ENCODE measurements at places on chromosomes 13 and 19.

DNA sequence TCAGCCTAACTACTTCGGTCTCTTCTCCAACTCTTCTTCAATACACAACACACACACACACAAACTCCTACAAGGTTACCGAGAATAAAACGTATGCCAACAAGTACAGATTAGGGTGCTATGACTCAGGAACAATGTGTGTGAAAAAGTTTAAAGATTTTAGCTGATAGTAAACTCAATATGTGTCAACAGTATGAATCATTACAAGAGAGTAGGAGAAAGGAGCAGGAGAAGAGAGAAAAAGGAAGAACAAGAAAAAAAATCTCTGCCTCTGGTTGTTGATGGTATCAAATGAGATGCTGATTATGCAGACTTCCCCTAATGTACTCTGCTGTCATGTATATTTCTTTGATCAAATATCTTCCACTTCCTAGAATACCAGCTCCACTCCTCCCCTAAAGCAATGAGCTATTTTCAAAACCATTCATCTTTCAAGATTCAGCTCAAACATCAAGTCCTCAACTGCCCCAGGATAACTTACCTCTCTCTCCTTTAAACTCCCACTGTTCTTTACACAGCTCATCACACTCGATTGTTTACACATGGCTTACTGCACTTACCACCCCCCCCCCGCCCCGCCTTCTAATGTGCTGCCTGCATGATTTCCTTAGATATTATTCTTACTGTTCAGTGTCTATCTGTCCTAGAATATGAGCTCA lies 95.6 kb downstream of the FAM216B start:
- DNase-seq = no peak

DNA sequence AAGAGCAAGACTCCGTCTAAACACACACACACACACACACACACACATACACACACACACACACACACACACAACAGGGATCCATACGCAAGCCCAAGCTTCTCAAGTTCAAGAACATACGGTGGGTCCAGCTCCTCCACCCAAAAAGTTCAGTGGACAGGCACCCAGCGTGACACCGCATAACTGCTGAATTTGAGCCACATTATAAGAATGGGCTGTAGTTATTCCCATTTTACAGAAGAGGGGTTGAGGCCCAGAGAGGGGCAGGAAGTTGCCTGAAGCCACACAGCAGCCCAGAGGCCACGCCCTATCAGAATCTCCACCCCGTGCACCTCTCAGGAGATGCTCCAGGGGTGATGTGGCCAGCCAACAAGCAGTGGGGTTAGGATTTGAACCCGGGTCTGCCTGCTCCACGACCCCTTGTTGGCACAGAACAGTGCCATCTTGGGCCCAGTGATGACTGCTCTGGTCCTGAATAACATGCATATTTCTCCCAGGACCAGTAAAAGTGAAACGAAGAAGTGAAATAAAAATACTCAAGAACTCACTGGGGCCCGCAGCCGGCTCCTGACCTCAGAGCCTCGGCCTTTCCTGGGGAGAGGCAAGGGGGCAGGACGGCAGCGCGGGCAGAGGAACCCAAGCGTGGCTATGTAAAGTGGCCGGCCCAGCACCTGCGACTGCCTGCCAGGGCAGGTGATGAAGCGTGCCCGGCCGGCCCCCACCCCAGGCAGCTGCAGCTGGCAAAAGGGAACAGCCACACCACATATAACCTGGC lies 61.9 kb downstream of the AP1M1 start:
- no peak for DNase-seq

DNA sequence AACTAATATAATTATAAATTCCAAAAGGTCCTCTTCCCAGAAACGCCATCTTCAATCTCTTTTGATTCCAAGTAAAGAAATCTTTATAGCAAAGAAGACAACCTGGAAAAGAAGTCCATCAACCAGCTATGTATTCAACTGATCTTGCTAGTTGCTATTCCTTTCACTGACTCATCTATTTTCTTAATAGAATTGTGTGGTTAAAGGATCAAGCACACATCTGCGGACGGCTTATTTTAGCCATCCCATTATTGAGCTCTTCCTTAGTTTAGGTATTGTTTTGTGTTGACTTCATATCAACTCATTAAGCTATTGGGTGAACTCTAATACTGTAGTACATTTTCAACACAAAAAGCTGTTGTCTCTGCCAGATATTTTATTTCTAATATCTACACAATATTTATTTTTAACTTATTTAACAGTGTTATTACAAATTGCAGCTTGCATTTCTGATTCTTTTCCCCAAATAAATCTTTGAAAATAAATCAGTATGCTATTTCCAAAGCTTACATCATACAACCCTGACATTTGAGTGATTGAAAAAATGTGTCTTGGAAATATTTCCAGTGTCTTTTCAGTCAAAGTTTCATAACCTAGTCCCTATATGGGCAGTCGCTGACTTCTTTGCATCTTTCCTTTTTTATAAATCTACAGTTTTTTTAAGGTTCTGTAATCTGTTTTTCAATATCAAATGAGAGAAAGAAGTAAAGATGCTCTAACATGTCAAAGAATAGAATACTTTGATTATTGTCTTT lies 158.8 kb upstream of the SPRY2 start:
- no peak for DNase-seq

GRCh38 chr13:84358601-84359000 lies 476.3 kb upstream of the SLITRK1 start:
- DNase-seq = no peak

GRCh38 chr13:64871742-64872141 lies 2358.4 kb downstream of the PCDH9 start:
- DNase-seq = no peak

GRCh38 chr13:52751196-52751595 lies 11.6 kb upstream of the CNMD start:
- DNase-seq = no peak

GRCh38 chr19:10979951-10980381 lies 19.1 kb downstream of the SMARCA4 start:
- DNase-seq = no peak

DNA sequence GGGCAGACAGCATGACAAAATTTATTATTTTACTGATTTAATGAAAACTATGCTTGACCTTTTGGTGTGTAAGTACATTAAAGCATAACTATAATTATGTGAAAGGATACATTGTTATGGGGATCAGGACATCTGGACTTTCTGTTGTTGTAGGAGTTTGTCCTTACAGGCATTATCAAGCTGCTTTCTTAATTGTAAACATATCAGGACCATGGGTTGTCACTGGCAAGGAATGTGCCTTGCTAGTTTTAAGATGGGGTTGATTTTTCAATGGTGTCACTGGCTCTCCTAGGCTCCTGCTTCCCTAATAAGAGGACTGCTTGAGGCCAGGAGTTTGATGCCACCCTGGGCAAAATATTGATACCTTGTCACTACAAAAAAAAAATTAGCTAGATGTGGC lies 32.6 kb downstream of the KBTBD6 start:
- DNase-seq = no peak

DNA sequence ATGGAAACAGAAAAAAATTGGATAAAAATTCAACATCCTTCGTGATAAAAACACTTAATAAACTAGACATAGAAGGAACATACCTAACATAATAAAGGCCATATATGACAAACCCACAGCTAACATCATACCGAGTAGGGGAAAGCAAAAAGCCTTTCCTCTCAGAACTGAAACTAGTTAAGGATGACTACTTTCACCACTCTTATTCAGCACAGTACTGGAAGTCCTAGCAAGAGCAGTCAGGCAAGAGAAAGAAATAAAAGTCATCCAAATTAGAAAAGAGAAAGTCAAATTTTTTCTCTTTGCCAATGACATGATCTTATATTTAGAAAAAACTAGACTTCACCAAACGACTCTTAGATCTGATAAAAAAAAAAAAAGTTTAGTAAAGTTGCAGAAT lies 25.8 kb upstream of the SLC7A9 start:
- no peak for DNase-seq

- DNase-seq = no peak
These were observed 157.9 kb upstream of the FREM2 start for GRCh38 chr13:38528986-38529385.

GRCh38 chr19:39438270-39438934 lies 2.7 kb upstream of the RPS16 start:
- DNase-seq = no peak

GRCh38 chr19:1794424-1795172 lies 17.5 kb downstream of the ATP8B3 start:
- no peak for DNase-seq

- no peak for DNase-seq
These were observed 1.1 kb downstream of the PPP6R1 start for GRCh38 chr19:55257461-55258420.

GRCh38 chr13:100102042-100102441 lies 13.1 kb downstream of the PCCA start:
- no peak for DNase-seq

DNA sequence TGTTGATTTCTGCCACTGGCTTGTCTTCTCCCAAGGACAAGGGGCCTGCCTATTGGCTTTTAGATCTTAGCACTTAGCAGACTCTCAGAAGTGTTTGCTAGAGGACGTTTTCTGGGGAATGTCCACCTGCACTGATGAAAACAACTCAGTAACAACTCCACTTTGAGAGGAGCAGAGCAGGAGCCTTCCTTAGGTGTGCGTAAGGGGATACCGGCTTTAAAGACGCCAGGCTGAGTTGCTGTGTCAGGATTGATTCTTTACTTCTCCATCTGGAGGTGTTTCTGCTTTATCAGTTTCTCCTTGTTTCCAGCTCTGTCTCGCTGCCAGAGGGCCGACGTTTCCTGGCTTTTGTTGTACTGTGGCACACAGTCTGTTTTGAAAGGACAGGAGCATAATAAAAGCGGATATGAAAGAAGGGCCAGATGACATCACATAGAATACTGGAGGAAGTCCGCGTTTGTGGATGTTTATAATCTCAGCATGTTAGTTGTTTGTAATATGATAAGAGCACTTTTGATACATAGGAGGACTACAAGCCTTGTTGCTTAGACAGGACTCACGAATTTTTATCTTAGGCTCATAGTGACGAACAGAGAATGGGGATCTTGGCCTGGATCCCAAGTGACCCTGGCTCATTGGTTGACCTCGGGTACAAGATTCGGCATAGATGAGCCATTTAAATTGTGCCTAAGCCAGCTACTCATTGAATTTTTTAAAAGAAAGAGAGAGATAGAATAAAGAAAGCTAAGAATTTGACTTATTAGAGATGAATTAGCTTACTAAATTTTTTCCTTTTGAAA lies 34.6 kb downstream of the COL4A2 start:
- no peak for DNase-seq

DNA sequence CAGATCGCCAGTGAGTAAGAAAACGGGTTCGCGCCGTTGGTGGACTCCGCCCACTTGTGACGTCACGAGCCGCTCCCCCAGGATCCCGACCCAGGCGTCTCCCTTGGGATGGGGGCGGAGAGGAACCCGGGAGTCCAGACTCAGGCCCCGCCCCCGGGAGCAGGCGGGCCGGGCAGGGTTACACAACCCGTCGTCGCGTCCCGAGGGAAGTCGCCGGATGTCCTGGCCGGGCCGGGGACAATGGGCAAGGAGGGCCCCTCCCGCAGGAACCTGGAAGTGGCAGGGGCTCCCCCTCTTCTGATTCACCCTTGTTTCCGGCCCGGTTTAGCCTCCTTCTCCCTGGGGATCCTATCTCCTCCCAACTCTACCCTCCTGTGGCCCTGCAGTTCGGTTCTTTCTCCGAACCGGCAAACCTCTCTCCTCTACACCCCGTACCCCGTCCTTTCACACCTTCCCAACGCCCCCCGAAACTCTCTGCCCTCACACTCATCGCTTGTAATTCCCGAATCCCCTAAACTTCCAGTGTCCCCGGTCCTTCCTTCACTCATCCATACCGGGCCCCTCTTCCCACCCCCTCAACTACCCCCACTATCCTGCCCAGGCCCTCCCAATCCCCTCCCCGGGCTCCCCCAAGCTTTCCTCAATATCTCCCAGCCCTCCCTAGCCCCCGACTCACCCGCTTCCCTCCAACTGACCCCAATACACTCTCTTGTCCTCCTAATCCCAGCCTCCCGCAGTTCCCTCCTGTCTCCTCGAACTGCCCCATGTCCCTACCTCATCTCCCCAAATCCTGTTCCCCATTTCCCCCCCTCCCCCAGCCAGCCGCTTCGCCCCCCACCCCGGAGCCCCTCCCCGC lies 20.0 kb upstream of the ERCC1 start:
- DNase-seq = no peak

DNA sequence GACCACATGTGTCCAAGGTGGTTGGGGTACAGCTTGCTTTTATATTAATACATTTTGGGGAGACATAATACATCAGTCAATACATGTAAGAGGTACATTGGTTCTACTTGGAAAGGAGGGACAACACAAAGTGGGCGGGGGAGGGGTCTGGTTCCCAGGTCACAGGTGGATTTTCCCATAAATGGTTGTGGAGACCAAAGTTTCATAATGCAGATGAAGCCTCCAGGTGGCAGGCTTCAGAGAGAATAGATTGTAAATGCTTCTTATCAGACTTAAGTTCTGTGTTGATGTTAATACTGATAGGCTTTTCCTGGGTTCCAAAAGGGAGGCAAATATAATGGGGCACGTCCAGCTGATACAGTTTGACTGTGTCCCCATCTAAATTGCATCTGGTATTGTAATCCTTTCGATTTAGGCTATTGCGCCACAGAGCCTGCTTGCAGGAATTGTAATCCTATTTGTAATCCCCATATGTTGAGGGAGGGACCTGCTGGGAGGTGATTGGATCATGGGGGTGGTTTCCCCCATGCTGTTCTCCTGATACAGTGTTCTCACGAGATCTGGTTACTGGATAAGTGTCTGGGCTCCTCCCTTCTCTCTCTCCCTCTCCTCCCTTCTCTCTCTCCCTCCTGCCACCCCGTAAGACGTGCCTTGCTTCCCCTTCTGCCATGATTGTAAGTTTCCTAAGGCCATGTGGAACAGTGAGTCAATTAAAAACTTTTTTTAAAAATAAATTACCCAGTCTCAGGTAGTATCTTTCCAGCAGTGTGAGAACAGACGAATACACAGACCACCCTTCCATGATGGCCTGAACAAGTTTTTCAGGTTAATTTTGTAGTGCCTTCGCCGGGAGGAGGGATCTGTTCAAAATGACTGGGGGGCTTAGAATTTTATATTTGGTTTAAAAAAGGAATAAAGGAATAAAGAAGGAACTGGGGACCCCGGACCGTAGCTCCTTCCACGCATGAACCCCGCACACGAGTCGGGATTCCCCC lies 44.9 kb downstream of the ZNF823 start:
- no peak for DNase-seq

- DNase-seq = no peak
These were observed 124.2 kb downstream of the LMO7 start for GRCh38 chr13:75760131-75761021.

DNA sequence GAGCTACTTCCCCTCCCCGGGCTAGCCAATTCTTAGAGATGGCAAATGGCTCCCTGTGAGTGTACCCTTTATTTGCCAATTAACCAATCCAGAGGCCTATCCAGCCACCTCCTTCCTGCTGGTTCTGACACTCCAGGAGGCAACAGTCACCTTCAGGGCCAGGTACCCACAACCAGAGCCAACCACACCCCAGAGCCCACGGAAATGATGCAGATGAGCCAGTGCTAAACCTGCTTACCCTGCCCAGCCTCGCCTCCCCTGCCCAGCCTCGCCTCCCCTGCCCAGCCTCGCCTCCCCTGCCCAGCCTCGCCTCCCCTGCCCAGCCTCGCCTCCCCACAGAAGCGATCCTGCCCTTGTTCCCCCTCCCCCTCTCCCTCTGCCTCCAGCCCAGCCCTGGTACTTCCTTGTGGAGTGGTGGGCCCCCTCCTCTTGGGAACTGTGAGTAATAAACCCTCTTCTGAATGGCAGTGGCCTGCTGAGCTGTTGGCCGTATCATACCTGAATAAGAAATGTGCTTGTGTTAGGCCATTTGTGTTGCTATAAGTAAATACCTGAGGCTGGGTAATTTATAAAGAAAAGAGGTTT lies 173.8 kb upstream of the RNF113B start:
- no peak for DNase-seq

- DNase-seq = no peak
These were observed 19.1 kb downstream of the GPR183 start for GRCh38 chr13:99288089-99288488.

- DNase-seq = no peak
These were observed 48.8 kb upstream of the RAP2A start for GRCh38 chr13:97385146-97385545.

All from smooth muscle cell of the brain vasculature (primary cell).